ENCODE measurements at places on chromosomes 6 and 20.

- DNase-seq: peak; percentile 69
These were observed 155.1 kb upstream of the MLIP start for GRCh38 chr6:53956068-53956711.

GRCh38 chr20:50434321-50434652 is 75.9 kb upstream of the PTPN1 start:
- DNase-seq: no peak

DNA sequence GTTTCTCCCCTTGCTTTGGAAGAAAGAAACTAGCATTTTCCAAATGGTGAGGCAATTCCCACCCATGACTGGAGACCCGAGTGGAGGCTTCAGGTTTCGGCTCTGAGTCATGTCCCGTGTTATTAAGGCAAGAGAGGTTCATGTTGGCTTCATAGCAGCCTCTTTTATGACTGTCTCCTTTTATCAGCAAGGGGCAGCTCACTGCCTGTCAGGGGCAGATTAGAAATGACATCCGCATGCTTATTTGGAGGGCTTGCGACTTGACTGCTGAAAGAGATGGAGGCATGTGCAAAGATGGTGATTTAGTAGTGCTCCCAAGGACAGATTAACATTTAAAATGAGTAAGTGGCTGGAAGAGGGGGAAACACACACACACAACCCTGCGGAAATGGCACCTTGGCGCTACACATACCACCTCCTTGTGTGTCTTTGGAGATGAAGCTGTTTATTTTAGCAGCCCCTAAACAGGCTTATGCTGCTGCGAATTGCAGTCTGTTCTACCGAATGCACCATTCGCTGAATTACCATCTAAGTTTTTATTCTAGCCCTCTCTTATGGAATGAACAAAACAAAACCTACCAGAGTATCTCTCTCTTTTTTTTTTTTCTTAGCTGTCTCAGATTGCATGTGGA is 52.1 kb upstream of the VSTM2L start:
- no peak for DNase-seq

GRCh38 chr6:125201961-125202729 is 48.6 kb downstream of the TPD52L1 start:
- no peak for DNase-seq

GRCh38 chr20:1846341-1846740 is 48.9 kb upstream of the SIRPA start:
- DNase-seq: no peak

- DNase-seq: no peak
These were observed 113.3 kb downstream of the CRYBG1 start for GRCh38 chr6:106473812-106474211.

- DNase-seq: no peak
These were observed 110.2 kb upstream of the RREB1 start for GRCh38 chr6:6997263-6998193.

- DNase-seq: no peak
These were observed 157.4 kb downstream of the OGFRL1 start for GRCh38 chr6:71446057-71446456.

DNA sequence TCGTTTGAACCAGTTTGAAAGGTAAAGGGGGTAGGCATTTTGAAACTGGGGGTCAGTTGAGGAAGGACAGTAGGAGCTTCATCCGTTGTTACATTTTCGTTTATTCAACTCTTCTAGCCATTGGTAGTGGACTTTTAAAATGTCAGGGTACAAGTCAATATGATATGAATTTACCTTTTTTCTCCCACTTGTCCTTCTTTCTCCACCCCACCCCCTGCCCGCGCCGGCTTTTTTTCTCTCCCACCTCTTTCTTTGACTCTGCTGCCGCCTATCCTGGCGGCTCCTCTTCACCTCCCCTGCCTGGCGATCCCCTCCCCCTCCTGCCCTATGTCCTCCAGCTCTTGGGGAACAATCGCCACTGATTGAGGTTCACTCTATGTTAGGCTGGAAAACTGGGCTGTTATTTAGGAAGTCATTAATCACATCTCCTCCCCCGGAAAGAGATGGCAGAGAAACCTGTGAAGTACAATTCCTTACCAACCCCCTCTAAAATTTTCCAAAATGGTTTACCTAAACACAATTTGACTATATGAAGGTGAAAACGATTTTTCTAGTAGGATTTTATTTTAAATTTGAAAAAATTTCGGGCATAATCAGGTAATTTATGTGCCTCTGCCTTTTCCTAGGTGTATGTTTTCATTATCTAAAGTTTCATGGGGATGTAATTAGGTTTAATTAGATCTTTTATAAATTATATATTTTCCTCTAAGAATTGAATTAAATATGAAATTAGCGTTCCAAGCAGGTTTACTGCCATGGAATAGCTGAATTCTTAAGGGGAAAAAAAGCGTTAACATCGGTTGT is 778 bp upstream of the LIN28B start:
- DNase-seq: no peak

DNA sequence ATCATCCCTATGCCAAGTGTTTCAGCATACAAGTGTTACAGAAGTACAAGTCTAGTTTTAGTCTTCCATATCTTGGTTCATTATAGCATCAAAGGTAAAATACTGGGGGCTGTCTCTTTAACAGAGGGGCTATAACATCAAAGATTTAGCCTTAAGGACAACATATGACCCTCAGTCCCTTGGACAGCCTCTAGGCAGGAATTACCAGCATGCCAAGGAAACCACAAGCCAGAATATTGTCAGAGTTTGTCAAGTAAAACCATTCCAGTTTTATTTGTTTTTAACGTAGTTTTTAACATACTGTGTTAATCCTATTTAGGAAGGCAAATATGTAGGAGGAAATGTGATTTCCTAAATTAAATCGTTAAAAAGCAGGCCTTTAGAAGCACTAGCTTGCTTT is 18.6 kb downstream of the ZKSCAN8 start:
- DNase-seq: no peak

- DNase-seq: no peak
These were observed 34.6 kb upstream of the FOXP4 start for GRCh38 chr6:41511443-41512060.

DNA sequence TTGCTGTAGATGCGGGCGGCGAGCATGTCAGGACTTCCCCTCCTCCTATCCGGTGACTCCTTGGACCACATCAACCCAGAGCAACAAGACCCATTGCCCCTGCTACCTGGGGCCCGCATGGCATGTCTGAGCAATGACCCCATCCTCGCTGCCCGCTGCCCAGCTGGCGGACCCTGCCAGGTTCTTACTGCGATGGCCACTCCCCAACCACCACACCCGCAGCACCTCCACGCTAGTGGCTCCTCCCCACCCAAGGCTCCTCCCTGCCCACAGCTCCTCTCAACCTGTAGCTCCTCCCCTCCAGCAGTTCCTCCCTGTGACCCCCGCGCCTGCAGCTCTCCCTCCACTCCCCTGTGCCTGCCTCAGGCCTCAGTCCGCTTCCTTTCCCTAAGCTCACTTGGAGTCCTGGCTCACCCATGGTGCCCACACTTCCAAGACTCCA is 17.6 kb upstream of the SERPINB9 start:
- DNase-seq: no peak

DNA sequence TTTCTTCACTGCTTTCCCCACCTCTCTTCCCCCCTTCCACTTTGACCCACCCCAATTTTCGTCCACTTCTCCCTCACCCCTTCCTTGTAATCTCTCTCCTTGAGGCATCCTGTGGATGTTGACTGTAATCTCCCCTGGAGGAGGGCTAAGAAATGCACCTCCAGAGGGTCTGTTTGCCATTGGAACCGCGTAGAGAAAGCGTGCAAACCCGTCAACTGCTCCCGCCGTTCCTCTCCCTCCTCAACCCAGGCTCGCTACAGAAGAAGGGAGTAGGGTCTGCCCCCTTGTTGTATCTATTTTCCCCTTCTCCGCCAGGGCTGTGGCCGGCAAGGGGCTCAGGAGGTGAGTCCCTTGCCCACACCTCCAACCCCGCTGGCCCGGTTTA is 502 bp upstream of the HTR1E start:
- no peak for DNase-seq

DNA sequence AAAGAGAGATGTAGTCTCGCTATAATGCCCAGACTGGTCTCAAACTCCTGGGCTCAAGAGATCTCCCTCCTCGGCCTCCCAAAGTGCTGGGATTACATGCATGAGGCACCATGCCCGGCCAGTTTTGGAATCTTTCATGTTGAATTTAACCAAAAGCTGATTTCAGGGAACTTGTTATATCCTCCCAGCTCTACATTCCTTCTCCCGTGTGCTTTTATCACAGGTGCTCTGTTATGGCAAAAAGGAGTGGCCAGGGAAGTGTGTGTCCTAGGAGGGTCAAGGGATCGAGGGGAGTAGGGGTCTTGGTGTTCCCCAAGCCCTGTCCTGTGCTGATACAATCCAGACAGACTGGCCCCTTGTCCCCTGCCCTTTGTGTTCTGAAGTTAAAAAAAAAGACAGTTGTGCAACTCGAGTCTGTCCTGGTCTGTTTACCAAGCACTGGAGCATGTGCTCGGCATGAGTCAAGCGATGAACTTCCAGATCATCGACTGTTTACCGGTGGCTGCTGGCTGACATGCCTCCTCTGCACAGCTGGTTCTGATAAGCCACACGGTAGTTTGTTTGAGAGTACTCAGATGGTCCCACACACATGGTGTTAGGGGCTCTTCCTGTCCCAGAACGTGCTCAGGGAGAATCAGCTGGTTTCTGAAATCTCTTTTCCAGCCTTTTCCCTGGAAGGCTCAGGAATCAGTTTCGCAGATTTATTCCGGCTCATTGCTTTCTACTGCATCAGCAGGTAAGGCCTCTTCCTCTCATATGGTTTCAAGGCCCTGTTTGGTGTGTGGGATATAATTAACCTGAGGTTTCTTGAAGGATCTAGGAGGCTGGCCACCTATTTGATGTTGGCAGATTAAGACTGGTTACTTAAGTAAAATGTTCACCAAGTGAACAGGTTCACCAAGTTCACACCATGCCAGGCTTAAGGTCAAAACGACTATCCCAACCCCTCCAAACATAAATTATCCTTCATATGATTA is 52.6 kb upstream of the NAA20 start:
- DNase-seq: no peak

GRCh38 chr6:32210191-32210601 is 13.7 kb downstream of the NOTCH4 start:
- DNase-seq: no peak

GRCh38 chr6:34522761-34523160 is 33.4 kb downstream of the SPDEF start:
- no peak for DNase-seq

GRCh38 chr6:85449388-85449817 is 480 bp upstream of the NT5E start:
- no peak for DNase-seq

DNA sequence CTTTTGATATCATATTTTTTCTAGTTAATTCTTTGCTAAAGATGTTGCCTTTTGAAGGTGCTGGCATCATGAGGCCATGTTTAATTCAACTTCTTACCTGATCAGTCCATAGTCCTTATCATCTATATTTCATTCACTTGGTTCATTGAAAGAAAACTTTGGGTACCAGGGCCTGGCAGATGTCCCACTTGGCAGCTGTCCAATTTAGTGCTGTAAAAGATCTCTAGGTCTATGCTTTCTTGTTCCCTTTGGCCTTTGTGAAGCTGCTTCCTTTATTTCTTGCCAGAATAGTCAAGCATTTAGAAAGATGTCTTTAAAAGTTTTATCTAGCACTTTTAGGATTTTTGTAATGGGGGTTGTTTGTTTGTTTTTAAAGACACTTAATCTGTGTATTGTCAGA is 61.7 kb upstream of the EYA4 start:
- DNase-seq: no peak

DNA sequence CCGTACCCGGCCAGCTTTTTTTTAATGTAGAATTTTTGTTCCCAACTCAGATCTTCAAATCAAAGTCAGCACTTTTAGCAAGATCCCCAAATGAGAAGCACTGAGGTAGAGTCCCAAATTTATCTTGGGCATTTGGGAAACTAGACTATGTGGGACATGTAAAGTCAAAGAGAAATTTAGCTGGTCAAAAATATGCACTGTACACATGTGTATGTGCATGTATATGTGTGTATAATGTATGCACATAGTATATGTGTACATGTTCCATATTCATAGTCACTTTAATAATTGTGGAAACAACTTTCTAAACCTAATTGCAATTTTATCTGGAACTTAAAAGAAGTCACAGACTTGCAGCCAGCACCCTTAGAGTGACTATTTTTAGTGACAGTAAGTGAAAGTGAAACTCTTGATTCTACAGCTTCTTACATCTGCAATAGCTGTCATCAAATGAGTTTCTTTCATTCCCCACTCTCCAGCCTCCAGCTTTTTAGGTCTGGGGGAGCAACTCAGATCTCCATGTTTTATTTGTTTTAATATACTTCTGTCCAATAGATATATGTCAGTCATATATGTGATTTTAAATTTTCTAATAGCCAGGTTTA is 53.6 kb downstream of the CDC40 start:
- no peak for DNase-seq

- DNase-seq: no peak
These were observed 211.2 kb downstream of the C6orf118 start for GRCh38 chr6:165098165-165098564.

DNA sequence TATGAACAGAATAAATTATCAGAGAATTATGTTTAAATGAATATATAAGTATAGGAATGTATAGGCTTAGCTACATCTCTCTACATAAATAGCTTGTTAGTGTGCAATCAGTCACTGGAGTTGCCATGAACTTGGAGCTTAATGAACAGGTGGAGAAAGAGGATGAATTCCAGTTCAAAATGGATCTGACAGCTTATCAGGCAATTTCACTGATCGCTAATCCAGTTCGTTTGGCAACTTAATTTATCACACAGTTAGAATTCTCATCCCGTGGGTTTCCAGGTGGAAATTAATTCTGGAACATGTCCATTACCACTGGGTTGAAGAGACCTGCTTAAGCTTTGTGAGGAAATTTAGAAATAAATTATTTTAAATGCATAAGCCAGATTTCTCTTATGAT is 118.1 kb downstream of the MACROD2 start:
- DNase-seq: no peak

GRCh38 chr6:165718491-165718891 is 55.5 kb upstream of the PDE10A start:
- DNase-seq: no peak

DNA sequence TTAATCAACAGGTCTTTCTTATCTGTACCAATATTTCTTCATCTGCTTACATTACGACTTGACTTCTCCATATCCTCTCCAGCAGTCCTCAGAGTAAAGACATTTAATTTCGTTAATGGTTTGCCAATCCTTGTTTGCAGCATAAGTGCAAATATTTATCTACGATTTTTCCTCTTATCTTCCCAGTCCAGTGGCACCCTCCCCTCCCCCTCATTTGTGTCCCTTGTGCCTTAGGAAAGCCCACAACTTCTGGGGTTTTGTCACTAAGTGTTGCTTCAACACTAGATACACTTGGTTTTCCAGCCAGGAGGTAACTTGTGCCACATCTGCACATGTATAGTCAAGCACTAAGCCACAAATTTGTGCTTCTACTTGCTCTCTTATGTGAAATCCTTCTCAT is 327.2 kb downstream of the CBLN4 start:
- no peak for DNase-seq

- DNase-seq: no peak
These were observed 364.6 kb downstream of the GJA1 start for GRCh38 chr6:121800047-121800446.

- no peak for DNase-seq
These were observed 166.2 kb downstream of the TRIM27 start for GRCh38 chr6:28757429-28758045.

- no peak for DNase-seq
These were observed 29.7 kb upstream of the EXOC2 start for GRCh38 chr6:722608-723007.

- DNase-seq: no peak
These were observed 810 bp downstream of the MRPL18 start for GRCh38 chr6:159790956-159791598.
